ENCODE measurements at places on chromosomes 2 and 18.

GRCh38 chr2:42575458-42576064, 7.1 kb downstream of the MTA3 start:
- DNase-seq = no peak

- no peak for DNase-seq
These were observed 28.0 kb downstream of the SULT1C2 start for GRCh38 chr2:108316461-108317258.

DNA sequence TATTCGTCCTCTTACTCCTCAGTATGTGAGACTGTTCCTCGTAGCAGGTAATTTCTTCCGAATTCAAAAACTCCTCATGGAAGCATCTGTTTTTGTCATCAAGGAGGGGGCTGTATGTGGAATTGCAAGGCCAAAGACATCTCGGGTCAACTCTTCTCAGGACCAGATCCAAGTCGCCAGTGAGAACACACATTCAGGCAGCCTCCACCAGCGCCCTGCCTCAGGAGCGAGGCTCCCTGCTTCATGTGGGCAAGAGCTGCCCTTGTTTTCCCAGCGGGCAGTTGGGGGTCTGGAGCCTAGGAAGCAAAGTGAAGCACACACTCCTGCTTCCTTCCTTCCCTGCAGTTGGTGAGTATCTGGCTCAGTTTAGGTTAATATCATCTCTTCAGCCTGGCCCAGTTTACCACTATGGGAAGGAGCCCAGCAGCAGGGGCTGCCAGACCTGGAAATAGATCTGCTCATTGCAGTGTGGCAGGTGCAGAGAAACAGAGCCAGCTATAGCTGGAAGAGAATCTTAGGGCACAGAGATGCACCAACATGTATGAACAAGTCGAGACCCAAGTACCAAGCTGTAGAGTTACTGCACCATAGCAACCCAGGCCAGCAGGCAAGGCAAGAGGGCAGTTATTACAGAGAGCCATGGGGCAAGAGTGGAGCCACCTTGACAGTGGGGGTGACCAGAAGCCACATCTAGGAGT, 25.3 kb downstream of the TMEM127 start:
- DNase-seq = no peak

DNA sequence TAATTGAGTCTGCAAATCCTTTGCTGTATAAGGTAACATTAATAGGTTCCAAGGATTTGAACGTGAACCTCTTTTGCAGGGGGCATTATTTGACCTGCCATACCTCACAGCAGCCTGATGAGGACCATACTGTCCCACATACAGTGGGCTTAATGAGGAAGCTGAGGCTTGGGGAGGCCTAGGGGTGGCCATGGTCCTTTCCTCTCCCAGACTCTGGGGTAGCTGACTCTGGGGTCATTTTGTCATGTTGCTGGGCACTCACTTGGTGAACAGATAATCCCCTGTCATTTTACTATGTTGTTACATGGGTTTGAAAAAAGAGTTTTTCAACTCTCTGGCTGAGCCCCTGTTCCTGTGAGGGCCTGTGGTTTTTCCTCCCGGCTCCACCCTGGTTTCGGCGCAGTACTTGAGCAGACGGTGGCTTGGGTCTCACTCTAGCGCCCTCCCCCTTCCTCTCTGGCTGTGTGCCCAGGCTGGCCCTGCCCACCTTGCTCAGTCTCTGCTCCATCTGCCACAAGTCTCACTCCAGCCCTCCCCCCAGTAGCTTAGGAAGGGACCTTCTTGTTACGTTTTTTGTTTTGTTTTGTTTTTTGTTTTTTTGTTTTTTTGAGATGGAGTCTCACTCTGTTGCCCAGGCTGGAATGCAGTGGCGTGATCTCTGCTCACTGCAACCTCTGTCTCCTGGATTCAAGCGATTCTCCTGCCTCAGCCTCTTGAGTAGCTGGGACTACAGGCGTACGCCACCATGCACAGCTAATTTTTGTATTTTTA, 21.0 kb downstream of the INPP4A start:
- DNase-seq = peak; percentile 86

- no peak for DNase-seq
These were observed 34.2 kb upstream of the CTDP1 start for GRCh38 chr18:79645291-79645983.

DNA sequence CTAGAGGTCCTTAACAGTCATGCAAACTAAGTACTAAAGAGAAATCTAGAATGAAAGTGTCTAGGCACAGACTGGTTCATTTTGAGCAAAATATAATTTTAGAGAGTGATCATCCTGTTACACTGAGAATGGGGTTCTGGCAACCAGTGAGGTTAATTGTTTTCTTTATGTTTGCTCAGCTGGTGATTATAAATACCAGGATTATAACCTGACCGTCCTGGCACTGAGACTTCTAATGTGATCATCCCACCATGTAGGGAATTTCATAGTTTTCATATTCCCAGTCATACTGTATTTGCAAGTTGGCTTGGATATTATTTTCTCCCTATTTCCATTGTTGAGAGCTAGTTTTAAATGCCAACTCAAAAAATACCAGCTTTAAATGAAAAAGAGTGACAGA, 852.5 kb upstream of the LRATD1 start:
- DNase-seq = no peak

DNA sequence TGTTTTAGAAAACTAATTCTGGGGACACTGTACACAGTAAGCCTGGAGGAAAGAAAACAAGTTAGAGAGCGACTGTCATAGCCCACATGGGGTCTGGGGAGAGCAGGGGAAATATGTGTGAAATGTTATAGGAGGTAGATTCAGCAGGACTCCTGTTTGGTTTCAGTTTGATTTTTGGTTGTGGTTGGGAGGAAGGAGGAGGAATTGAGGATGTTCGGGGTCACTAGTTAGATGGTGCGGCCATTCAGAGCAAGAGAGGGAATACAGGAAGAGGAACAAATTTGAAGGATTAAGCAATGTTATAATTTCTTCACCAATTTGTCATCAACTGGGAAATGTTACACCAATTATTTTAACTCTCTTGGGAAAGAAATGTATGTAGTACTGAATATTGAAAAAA, 25.1 kb downstream of the TTC39C start:
- no peak for DNase-seq

DNA sequence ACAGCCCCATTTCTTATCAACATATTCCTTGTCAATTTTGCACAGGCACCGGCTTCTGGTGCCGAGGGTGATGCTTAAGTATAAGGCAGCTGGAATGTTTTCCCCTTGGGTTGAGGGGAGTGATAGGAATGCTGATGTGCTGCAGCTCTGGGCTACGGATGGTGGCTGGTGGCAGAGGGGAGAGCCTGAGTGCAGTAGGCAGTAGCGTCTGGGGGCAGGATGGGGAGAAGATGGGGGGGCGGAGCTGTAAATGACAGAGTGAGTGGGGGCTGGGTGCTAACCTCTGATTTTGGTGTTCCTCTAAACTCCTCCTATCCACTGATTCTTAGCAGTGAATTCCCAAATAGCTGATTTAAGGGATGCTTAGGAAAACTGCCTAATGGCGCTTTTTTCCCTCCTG, 20.7 kb downstream of the TMEM178A start:
- DNase-seq = no peak

- DNase-seq = no peak
These were observed 12.7 kb upstream of the DDX18 start for GRCh38 chr2:117801826-117802225.

- DNase-seq = no peak
These were observed 118.9 kb upstream of the FAM136A start for GRCh38 chr2:70420740-70421139.

- DNase-seq = no peak
These were observed 39.0 kb downstream of the SLC66A2 start for GRCh38 chr18:79912409-79912991.

GRCh38 chr2:10141736-10142639, 19.4 kb downstream of the RRM2 start:
- DNase-seq = peak; percentile 38

- DNase-seq = no peak
These were observed 43.3 kb downstream of the COPS8 start for GRCh38 chr2:237128845-237129592.

DNA sequence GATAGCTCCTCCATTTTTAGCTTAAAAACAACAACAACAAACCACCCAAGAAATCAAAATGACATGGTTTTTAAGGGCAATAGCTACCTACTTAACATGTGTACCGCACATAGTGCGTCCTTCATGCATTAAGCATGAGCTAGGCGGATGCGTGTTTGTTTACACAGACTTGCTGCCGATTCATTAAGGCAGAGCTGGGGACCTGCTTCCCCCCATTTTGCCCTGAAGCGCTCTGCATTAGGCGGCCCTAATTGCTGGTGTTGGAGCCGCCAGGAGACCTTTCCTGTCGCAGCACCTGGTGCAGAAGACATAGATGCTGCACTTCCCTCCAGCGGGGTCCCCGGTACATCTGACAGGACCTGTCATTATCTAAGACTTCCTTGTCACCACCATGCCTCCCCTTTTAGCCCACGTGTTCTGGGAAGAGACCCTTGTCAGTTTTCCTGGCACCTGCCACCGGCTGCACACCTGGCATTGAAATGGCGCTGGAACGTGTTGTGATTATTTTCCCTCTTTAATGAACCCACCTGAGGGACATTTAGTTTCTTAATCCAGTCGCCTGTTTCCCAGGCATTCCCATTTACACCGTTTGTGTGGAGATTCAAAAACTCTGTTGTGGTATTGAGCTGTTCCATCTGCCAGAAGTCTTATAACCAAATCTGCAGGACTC, 261.1 kb upstream of the RAB12 start:
- no peak for DNase-seq

Data from right forelimb (tissue), 1 donor.